Kasumi-1 (cell line): ENCODE measurements at places on chromosomes 2 and 18.

GRCh38 chr2:133740500-133740899 lies 172.2 kb upstream of the NCKAP5 start:
- DNase-seq = no peak

- DNase-seq = no peak
These were observed 11.5 kb downstream of the GAL3ST2 start for GRCh38 chr2:241788135-241788534.

GRCh38 chr2:174227748-174228147 lies 20.6 kb downstream of the OLA1 start:
- no peak for DNase-seq

GRCh38 chr2:164922134-164922533 lies 33.2 kb downstream of the SLC38A11 start:
- DNase-seq = no peak

DNA sequence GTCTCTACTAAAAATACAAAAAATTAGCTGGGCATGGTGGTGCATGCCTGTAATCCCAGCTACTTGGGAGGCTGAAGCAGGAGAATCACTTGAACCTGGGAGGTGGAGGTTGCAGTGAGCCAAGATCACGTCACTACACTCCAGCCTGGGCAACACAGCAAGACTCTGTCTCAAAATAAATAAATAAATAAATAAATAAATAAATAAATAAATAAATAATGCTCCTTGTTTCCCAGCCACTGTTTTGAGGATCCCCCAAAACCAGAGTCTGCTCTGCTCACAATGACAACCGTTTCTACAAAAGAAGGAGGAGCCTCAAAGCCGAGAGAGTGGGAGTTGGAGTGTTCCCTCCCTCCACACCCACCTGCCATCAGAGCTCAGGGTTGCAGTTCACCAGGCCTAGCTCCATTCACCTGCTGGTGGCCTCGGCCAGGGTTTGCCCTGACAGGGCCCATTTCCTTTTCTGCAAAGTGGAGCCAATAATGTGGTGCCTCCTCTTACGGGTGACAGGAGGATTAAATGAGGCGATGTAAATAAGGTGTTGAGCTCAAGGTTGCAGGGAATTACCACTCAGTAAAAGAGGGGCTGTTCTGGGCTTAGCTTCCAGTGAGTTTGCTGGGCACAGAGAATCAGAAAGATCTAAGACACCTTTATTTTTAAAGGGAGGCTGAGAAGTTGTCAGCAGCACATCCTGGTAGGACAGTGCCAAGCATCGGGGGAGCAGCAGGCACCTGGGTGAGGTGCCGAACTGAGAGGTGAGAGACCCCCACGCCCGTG lies 25.5 kb downstream of the CRACDL start:
- no peak for DNase-seq

DNA sequence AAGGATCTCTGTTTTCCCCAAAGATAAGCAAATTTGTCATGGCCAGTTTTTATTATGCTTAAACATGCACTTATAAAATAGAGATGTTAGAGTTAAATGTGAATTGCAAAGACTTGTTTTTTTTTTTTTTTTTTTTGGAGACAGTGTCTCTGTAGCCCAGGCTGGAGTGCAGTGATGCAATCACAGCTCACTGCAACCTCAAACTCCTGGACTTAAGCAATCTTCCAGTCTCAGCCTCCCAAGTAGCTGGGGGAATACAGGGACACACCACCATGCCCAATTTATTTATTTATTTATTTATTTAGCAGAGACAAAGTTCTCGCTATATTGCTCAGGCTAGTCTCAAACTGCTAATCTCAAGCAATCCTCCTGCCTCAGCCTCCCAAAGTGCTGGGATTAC lies 15.1 kb downstream of the PHOSPHO2 start:
- DNase-seq = no peak

DNA sequence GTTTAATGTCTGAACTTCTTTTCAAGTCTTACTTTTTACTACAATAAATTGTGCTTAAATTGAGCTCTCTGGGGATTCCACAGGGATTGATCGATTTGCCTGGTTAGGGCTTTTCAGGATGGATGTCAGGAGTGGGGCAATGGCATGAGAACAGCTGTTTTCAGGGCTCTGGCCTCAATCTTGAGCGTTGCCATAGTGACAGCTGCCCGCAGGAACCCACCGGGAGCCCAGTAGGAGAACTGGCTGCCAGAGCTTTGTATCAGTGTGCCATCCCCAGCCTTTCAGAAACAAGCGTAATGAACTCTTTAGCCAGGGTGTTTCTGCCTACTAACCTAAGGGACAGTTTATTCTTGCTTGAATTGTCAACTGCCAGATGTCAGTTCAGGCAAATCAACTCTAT lies 93.5 kb downstream of the GALNT3 start:
- DNase-seq = no peak
